ENCODE measurements at places on chromosomes 3 and 15.

- no peak for DNase-seq
Observed at GRCh38 chr3:184174284-184174645, 390 bp upstream of the AP2M1 start.

DNA sequence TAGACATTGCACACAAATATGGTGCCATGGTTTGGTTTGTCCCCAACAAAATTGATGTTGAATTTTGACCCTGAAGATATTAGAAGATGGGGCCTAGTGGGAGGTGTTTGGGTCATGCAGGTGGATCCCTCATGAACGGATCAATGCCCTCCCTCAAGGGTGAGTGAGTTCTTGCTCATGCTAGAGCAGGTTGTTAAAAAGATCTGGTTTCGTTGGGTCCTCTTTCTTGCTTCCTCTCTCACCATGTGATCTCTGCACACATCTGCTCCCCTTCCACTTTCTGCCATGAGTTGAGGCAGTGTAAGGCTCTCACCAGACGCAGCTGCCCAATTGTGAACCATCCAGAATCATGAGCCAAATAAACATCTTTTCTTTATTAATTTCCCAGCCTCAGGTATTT lies 87.8 kb upstream of the MDFIC2 start:
- DNase-seq = no peak

DNA sequence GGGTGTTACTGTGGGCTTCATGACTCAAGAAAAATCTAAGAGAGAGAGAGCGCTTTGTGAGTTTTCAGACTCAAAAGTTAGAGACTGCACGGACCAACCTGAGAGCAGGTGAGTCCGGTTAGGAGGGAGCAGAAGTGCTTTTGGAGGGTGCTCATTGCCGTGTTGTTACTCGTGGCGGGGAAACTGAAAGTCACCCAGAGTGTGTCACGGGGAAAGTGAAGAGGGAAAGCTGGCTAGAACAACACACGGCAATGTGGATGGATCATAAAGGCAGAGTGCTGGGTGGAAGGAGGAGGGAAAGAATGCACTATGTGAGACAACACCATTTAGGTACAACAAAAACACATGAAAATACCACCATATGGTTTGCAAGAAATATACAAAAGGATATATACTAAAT lies 112.3 kb downstream of the BDH1 start:
- no peak for DNase-seq

DNA sequence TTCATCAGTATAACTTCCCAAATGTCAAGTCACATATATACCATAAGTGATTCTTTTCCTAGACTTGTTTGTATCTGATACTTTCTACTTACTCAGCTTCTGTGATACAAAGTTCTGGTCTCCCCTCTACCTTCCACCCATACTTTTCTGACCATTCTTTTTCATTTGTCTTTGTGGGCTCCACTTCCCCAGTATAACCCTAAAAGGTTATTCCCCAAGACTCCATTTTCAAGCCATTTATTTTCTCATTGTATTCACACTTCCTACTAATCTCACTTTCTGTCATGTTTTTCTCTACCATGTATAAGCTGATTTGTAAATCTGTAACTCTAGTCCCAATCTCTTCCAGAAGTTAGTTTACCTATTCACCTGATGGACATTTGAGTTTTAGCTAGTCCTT lies 34.0 kb downstream of the IQCB1 start:
- DNase-seq = no peak

GRCh38 chr15:96359616-96360521 lies 29.4 kb downstream of the NR2F2 start:
- no peak for DNase-seq

DNA sequence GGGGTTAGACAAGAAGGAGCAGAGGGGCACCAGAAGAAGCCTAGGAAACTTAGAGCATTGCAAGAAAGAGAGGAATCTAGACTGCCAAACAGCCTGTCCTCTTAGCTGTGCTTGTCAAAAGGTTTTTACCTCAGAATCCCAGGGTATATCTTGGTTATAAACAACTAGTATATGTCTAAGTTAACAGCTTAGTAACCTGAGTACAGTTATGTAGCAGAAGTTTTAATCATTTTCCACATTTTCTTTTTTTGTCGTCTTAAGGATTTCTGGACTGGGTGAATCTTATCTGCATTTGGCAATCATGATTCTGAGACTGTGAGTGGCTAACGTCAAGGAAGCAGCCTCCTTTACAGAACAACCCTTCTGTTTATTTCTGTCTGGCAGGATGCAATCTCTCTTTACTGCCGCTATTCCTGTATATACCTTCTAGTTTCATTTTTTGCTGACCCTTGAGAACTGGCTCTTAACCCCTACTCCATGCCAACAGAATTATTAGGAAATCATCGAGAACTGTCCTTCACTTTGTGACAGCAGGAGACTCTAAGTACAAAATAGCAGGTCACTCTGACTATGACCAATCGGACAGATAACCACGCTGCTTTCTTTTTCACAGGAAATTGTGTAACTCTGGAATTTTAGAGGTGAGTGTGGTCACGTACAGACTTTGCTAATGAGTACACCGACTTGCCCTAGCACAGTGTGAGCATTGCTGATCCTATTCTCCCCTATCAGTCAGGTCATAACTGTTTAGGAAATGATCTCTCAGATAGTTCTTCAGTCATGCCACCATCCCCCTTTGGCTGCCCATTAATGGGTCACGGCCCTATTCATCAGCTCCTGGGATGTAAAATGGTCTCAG lies 3.3 kb upstream of the CP start:
- DNase-seq = peak; percentile 77

GRCh38 chr3:172147113-172147818 lies 107.9 kb downstream of the FNDC3B start:
- no peak for DNase-seq

DNA sequence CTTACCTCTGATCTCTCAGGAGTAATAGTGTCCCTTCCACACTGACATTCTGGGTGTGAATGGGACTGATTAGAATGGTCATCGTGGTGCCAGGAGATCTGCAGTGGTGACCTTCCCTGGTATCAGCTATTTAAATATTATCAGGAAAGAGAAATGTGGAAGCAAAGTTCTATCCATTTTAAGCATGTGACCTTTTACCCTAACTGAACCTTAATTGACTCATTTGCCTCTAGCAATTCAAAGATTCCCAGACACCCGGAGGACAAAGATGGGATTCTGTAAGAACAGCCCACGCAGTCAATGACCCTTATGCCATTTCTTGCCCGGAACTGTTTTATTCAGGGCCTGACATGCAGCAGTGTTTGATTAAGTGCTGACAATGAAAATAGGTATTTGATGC lies 10.3 kb downstream of the LIPC start:
- no peak for DNase-seq

GRCh38 chr15:82081914-82082762 lies 36.3 kb upstream of the MEX3B start:
- peak; percentile 12 for DNase-seq

- no peak for DNase-seq
Observed at GRCh38 chr3:17046623-17047022, 161.9 kb downstream of the PLCL2 start.

DNA sequence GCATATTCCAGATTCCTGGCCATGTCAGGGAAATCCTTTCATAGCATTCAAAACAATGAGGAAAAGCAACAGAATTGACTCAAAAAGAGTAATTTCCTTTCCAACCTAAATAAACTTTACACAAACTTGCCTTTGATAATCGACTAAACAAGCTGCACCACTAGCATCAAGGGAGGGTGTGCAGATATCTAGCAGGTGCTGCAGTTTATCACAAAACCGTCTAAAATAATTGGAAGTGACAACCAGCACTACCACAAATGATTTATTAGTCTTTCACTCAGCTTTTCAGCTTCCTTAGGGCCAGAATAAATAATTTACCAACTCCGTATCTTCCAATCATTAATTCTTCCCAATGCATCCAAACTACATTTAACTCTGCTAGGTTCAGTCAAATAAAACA lies 71.7 kb downstream of the TBC1D5 start:
- no peak for DNase-seq

DNA sequence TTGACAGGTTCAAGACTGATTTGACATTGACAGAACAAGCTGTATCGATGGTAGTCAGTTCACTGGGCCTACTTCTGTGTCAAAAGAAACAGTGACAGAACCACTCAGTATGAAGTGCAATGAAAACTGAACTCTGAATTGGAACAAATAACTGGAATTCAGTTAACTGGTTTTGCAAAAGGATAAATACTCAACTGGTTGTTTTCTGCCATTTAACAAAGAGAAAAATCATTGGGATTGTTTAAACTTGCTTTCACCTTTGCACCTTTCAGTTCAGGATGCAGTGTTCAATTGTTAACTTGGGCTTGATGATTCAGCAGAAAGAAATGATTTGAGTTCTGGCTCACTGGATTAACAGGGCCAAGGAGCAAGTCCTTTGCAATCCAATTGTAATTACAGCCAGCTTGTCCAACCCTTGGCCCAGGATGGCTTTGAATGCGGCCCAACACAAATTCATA lies 4.9 kb downstream of the BTD start:
- DNase-seq = no peak

DNA sequence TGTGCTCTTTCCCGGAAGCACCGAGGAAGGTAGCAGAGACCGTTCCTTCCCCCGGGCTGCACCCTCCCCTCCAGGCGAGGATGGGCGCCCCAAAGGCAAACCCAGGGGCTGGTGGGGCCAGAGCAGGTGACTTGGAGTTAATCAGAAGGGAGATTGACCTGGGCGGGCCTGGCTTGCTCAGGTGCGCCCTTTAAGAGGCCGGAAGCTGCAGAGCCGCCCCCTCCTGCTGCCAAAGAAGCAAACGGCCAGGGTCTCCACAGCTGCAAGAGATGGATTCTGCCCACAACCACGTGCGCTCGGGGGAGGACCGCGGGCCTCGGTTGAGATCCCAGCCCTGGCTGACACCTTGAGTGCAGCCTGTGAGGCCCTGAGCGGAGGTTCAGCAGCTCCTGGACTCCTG lies 218.2 kb upstream of the NAALADL2 start:
- no peak for DNase-seq

- no peak for DNase-seq
Observed at GRCh38 chr3:153848702-153849101, 272.5 kb upstream of the ARHGEF26 start.

DNA sequence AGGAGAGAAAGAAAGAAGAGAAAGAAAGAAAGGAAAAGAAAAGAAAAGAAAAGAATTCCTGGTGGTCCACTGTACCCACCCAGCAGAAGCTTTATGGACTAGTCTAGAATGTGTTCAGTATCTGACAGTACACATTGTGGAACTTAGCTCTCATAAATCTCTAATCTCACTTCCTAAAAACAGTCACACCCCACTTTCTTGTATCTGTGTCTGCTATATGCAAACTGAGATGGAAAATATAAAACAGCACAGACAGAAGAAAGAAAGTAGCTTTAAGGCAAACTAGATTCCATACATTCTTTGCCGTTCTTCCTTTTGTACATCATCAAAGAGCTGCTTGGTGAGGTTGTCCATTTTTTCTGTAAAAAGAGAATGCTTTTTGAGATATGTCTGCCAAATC lies 41.1 kb upstream of the GNB5 start:
- no peak for DNase-seq

- no peak for DNase-seq
Observed at GRCh38 chr3:134291319-134292254, 40.9 kb upstream of the RYK start.

- no peak for DNase-seq
Observed at GRCh38 chr3:187840856-187841255, 95.6 kb upstream of the BCL6 start.

- no peak for DNase-seq
Observed at GRCh38 chr15:49982584-49982983, 136.4 kb downstream of the ATP8B4 start.

GRCh38 chr3:25552251-25552650 lies 112.5 kb downstream of the TOP2B start:
- DNase-seq = no peak

- no peak for DNase-seq
Observed at GRCh38 chr3:60047426-60048200, 997.8 kb upstream of the CFAP20DC start.

DNA sequence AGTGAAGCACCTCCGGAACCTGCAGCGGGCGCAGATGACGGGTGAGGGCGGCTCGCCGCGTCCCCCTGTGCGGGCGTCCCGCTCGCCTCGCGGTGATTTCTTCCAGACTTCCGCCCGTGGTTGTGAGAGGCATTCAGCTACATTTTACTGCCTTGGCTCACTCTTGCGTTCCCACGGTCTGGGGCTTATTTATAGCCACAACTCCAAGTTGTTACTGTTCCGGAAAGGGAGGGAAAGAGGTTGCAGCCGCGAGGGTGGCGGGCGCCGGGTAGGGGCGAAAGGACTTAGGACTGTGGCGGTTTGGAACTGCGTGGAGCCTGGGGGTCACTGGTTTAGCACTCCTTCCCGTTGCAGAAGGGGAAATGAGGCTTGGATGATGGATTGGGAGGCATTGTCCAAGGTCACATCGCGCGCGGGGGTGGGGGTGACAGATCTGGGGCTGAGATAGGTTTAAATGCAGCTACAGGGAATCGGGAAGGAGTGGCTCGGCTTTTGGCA lies 1.1 kb downstream of the HES1 start:
- DNase-seq = peak; percentile 51

GRCh38 chr3:31980530-31981205 lies 394 bp downstream of the OSBPL10 start:
- DNase-seq = peak; percentile 43

GRCh38 chr15:85865070-85865684 lies 70.5 kb upstream of the KLHL25 start:
- peak; percentile 63 for DNase-seq

DNA sequence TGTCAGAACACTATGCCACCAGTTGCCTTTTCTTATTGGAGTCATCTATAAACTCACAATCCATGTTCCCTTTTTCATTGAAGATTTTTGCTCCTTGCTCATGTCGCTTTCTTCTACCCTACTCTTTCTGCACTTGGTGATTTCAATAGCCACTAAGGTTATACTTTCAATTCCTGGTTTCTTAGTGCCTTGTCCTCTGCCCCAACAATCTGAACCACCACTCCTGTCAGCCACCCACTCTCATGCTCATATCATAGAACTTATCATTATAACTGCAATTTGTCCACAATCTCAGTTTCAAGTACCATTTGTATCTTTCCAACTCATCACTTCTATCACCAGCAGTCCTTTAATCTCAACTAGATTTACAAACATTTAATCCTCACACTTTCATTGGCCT lies 10.0 kb upstream of the GRAMD1C start:
- DNase-seq = no peak

GRCh38 chr3:166304584-166304983 lies 467.4 kb upstream of the BCHE start:
- DNase-seq = peak; percentile 3

DNA sequence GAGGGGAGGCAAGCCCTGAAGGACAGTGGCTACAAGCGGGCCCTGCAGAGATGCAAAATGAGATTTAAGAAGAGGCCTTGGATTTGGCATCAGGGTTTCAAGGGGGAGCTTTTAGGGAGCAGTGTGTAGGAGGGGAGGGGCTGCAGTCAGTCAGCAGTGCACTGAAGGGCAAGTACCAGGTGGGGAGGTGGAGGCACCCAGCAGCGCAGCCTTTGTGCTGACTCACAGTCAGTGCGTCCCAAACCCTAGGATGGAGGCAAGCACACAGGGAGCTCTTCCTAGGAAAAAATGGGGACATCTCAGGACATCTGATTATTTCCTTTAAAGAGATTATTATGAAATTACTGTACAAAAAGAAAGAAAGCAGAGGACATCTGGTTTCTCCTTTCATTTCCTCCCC lies 80.0 kb downstream of the AAGAB start:
- no peak for DNase-seq

- no peak for DNase-seq
Observed at GRCh38 chr3:151197981-151198767, 4.8 kb downstream of the GPR171 start.

GRCh38 chr3:148551767-148552260 lies 145.9 kb upstream of the AGTR1 start:
- DNase-seq = no peak
